ENCODE measurements at places on chromosomes 5 and 9. TPM values are rescaled to one million over a fixed set of nuclear protein-coding genes. Genes with fewer than 3 reads are reported as not detected.

Gene CATSPER3
- polyA plus RNA-seq = 0.59 TPM

Gene IFNK
- 0.36 TPM for polyA plus RNA-seq

DNA sequence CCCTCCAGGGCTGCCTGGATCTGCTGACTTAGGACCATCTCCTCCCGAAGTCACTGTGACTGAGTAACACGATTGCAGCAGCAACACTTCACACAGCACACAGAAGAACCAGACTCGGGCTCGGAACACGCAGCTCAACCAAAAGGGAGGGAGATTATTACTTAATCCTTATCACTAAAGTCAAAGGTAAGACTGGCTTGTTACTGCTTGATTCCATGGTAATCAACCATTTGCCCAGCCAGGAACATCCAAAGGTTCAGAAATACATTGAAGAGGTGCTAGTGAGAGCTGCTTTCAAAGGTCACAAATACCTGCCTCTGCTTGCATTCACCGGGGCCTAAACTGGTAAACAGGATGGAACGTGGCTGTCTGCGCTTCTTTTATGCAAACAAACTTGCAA is 7.7 kb downstream of the FBP1 start:
- DNase-seq = peak; percentile 23

GRCh38 chr5:13488254-13488931 is 456.1 kb downstream of the DNAH5 start:
- DNase-seq = no peak

GRCh38 chr5:166712447-166713185 is 1578.8 kb upstream of the WWC1 start:
- no peak for DNase-seq

GRCh38 chr5:38240212-38240611 is 18.1 kb upstream of the EGFLAM start:
- no peak for DNase-seq

Gene BARHL1
- polyA plus RNA-seq = not detected

- DNase-seq = no peak
Observed at GRCh38 chr5:113548396-113548795, 34.9 kb downstream of the YTHDC2 start.

GRCh38 chr9:113488490-113488889 is 25.0 kb downstream of the RGS3 start:
- DNase-seq = no peak

- no peak for DNase-seq
Observed at GRCh38 chr9:5441043-5441442, 3.3 kb upstream of the PLGRKT start.

- no peak for DNase-seq
Observed at GRCh38 chr5:34811706-34812105, 27.3 kb upstream of the TTC23L start.

DNA sequence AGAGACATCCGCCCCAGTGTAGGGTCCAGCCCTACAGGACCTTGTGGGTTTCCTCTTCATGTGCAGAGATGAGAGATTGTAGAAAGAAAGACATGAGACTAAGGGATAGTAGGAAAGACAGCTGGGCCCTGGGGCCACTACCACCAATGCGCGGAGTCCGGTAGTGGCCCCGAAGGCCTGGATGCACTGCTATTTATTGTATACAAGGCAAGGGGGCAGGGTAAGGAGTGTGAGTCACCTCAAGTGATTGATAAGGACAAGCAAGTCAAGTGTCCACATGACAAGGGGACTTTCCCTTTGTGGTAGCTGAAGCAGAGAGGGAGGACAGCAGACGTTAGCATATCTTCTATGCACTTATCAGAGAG is 6.2 kb upstream of the TMEM141 start:
- peak; percentile 72 for DNase-seq

DNA sequence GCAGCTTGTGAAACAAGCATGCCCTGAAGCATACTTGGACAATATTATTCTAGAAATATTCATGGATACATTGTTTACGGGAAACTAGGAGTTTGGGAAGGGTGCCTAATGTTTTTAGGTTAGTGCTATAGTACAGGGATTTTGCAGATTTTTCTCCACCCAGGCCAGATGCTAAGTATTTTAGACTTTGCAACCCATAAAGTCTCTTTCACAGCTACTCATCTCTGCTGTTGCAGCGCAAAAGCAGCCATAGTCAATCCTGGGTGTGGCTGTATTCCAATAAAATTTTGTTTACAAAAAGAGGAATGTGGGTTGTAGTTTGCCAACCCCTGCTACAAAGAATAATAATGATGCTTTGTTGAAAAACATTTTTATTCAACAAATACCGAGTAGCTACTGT is 106.2 kb downstream of the CEMIP2 start:
- DNase-seq = no peak

Gene SV2C
- 0.04 TPM for polyA plus RNA-seq

Gene CXXC5
- 106 TPM for polyA plus RNA-seq

DNA sequence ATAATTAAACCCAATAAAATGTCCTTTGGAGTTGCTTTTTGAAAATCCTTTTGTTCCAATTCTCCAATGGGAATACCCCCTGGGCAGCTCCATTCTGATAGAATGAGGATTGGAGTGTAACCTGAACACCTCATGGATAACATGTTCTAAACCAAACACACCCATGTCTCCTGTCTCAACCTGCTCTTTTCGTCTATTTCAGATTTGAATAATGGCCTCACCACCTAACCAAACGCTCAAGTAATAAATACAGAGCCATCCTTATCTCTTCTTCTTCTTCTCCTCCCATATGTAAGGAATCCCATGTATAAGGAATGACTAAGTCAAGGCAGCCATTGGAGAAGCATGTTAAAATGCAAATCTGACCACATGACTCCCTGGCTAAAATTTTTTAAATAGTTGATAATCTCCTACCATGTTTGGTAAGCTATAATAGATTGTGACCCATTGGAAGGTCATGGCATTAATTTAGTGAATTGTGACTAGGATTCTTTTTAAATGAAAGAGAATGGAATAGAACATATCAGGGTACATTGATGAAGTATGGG is 26.0 kb downstream of the ELL2 start:
- DNase-seq = no peak

DNA sequence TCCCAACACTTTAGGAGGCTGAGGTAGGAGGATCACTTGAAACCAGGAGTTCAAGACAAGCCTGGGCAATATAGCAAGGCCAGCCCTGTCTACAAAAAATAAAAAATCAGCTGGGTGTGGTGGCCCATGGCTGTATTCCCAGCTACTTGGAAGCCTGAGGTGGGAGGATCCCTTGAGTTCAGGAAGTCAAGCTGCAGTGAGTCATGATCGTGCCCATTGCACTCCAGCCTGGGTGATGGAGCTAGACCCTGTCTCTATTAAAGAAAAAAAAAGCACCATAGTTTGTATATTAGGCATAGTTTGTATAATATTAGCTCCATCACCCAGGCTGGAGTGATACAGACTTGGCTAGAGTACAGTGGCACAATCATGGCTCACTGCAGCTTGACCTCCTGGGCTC is 9.6 kb upstream of the NME5 start:
- no peak for DNase-seq

GRCh38 chr5:140588311-140589070 is 23.9 kb downstream of the SLC35A4 start:
- no peak for DNase-seq

DNA sequence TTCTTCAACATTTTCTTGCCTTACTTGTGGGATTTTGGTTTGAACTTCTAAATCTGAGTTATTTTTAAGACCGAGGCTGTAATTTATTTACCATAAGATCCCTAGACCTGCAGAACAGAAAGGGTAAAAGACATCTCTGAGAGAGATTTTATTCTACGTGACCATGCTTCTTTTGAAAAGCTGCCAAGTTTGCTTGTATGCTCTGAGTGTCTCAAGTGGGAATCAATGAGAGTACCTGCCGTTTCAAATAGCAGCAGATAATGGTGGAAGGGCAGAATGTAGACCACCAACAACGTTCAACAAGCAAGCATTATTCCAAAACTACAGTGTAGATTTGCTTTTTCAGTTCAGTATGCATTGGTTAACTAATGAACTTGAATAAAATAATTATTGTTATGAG is 108.6 kb upstream of the MINAR2 start:
- no peak for DNase-seq

Gene INSL6
- 0.41 TPM for polyA plus RNA-seq

Data from hepatocyte (in vitro differentiated cells).